ENCODE measurements at places on chromosomes 2 and 18. TPM values are rescaled to one million over a fixed set of nuclear protein-coding genes. Genes with fewer than 3 reads are reported as not detected.

Gene FAP
- 9.7 TPM for total RNA-seq

Gene CABLES1
- total RNA-seq: 9.7 TPM

Gene SPDYA
- 1.3 TPM for total RNA-seq

Gene GKN1
- total RNA-seq: not detected

Gene FHL2
- 27.4 TPM for total RNA-seq

Gene SPATA3
- not detected for total RNA-seq

Gene SLC16A14
- 0.06 TPM for total RNA-seq

Gene MAP2
- total RNA-seq: 5.0 TPM

Gene PLGLB1
- 5.9 TPM for total RNA-seq

Gene WDCP
- total RNA-seq: 14.4 TPM

Gene ALPI
- not detected for total RNA-seq

Gene KDSR
- 9.6 TPM for total RNA-seq

Gene SNORC
- total RNA-seq: 0.63 TPM

Gene UGT1A5
- not detected for total RNA-seq

Gene POMC
- 0.76 TPM for total RNA-seq

Gene ALMS1
- 5.5 TPM for total RNA-seq

Gene IL36B
- not detected for total RNA-seq

Gene C2orf15
- under 0.01 TPM for total RNA-seq

Gene ADAM23
- 3.2 TPM for total RNA-seq

Gene HNMT
- 4.4 TPM for total RNA-seq

Gene C2orf76
- 5.0 TPM for total RNA-seq

Gene STARD6
- not detected for total RNA-seq

Gene CENPA
- total RNA-seq: 6.7 TPM

Gene CRACDL
- total RNA-seq: 2.9 TPM

Gene PLEKHH2
- total RNA-seq: under 0.01 TPM

Gene DNAJC5G
- total RNA-seq: 0.16 TPM

Gene INSIG2
- 26.8 TPM for total RNA-seq

Gene SERTAD2
- 3.4 TPM for total RNA-seq

Gene SLC23A3
- total RNA-seq: 0.81 TPM

Gene EVX2
- not detected for total RNA-seq

Gene PARD3B
- 41.0 TPM for total RNA-seq

Gene MAP3K19
- total RNA-seq: not detected

Gene MAPRE3
- total RNA-seq: 1.6 TPM

Gene MC4R
- total RNA-seq: not detected

Gene FZD7
- total RNA-seq: 0.16 TPM

Gene REG1A
- total RNA-seq: not detected

Gene SLC9A2
- total RNA-seq: under 0.01 TPM

Data from bladder microvascular endothelial cell (primary cell).